ENCODE measurements at places on chromosomes 5 and 9.

GRCh38 chr5:113266227-113266912, 168.4 kb downstream of the TSSK1B start:
- DNase-seq: no peak

DNA sequence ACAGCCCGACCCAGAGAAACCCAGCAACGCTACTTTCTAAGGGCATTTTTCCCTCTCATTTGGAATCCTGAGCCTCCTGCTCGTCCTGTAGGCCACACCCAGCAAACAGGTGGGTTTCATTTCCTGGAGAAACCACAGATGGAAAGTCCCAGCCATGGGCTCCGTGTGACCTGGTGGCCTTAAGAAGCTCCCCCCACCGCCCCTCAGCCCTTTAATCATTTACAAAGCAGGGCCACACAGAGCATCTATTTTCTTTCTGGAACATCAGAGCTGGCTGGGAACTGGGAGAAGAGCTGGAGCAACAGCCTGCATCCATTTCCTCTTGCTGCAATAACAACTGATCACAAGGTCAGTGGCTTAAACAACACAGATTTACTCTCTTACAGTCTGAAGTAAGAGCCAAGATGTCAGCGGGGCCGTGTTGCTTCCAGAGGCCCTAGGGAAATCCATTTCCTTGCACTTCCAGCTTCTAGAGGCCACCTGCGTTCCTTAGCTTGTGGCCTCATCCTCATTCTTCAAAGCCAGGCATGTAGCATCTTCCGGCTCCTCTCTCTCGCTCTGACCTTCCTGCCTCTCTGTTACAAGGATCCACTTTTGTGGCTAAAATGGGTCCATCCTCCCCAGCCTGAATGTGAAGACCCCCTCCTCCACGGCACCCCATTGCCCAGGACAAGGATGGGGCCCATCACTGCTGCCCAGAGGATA, 40.5 kb downstream of the C9orf50 start:
- DNase-seq: no peak

DNA sequence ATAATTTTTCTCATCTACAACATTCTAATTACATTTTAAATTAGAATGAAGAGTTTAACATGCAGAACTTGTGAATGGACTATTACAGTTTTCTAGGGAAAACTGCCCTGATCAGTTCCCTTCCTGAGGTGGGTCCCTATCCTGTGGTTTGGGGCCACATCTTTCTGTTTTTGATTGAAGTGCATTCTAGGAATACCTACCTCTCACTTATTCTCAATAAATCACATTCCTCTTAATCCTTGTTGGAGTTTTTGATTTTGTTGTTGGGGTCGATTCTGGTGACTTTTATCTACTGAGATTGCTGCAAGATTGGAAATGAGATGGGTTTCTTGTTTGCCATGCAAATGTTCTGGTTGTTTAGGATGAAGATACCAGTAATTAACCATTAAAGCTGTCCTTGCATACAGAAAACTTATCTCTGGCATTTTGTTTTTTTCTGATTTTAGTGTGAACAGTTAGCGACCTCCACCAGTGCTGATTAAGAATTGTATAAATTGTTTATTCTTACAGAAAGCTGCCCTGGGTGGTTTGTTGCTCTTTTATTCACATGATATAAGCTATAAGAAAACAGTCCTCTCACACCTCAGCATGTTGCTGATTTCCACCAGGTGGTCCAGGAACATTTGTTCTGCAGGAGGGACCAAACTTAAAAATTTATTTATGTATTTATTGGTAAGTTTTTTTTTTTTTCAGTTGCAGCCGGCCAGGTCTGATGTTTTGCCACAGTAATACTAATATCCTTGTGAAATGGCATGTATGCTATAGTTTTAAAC, 269.9 kb downstream of the FANCC start:
- DNase-seq: no peak

DNA sequence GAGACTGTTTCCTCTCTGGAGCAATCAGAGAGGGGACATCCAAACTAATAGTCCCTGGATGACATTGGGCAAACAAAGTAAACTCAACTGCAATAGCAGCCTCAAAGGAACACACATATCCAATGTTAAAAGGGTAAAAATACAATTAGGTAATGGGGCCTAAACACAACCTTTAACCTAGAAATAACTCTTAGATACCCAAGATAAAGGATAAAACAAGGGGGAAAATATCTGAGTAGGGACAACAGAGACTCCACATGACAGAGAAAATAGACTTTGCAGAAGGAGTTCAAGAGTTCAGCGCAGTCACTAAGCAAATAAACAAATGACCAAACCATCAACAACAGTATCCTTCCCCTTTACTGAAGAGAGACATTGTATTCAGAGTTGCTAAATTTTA, 149.3 kb downstream of the FBXO4 start:
- DNase-seq: no peak

DNA sequence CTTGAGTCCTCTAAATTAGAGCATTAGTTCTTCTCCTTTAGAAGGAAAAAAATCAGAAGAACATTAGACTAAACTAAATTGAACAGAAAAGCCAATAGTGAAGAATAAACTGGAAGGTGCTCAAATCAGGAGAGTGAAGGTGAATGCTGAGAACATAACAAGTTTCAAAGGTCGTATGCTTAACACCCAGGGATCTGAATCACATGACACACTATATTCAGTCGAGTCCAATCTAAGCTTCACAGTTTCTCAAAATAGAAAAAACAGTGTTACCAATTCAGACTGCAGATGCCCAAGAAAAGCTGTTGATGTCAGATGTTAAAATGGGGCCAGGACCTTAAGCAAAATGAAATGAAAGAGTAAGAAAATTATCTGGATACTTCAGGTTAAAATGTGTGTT, 614.5 kb downstream of the EFNA5 start:
- DNase-seq: no peak

- DNase-seq: no peak
Measured at GRCh38 chr5:137856916-137857862, 10.5 kb upstream of the MYOT start.

DNA sequence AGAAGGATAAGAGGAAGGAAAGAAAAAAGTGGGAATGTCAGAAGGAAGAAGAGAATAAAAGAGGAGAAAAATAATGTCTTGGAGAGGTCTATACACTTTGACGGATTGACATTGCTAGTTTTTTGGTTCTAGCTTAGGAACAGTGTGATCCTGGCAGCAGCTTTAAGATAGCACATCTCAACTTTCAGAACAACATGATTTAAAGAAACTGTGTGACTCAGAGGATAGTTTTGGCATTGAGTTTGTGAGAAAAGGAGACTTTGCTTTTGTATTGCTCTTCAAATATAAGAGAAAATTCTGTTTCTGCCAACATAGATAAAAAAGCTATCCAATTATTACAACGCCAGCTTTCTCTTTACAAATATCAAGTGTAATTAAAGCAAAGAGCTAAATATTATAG, 260.7 kb upstream of the ARRDC3 start:
- DNase-seq: no peak

GRCh38 chr5:180287404-180287803, 4.5 kb downstream of the MAPK9 start:
- DNase-seq: no peak

- no peak for DNase-seq
Measured at GRCh38 chr5:127026166-127026565, 4.2 kb downstream of the MARCHF3 start.

- DNase-seq: no peak
Measured at GRCh38 chr5:74927336-74927735, 61.1 kb upstream of the FAM169A start.

- no peak for DNase-seq
Measured at GRCh38 chr5:80676706-80677105, 21.9 kb upstream of the DHFR start.

GRCh38 chr5:137356127-137356526, 143.0 kb downstream of the SPOCK1 start:
- no peak for DNase-seq

DNA sequence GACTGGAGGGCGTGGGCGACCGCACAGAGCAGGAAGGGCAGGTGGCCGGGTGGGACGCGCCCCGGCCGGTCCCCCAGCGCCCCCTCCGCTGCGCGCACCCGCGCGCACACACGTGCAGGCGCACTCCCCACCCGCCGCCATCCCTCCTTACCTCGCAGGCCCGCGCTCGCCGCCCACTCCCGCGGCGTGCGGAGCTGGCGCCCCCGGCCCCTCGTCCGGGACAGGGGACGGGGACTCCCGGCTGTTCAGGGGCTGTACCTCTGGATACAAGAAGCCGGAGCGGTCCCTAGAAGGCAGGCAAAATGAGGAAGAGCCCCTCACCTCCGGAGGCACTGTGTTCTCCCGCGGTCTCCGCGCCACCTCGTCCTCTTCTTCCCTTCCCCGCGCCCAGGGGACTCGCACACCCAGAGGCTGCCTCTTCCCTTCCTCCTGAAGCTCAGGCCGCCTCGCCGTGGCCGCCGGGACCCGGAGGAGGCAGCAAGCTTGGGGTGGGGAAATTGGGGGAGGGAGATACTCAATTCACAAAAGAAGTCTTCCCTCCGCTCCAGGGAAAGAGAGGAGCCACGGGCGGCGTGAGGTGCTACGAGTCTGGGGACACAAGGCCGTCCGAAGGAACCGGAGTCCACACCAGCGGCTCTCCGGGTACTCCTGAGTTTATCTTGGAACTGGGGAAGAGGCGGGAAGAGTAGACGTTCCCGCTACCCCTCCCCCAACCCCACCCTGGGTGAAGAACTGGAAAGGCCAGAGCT, 1.4 kb upstream of the GABRB2 start:
- no peak for DNase-seq

DNA sequence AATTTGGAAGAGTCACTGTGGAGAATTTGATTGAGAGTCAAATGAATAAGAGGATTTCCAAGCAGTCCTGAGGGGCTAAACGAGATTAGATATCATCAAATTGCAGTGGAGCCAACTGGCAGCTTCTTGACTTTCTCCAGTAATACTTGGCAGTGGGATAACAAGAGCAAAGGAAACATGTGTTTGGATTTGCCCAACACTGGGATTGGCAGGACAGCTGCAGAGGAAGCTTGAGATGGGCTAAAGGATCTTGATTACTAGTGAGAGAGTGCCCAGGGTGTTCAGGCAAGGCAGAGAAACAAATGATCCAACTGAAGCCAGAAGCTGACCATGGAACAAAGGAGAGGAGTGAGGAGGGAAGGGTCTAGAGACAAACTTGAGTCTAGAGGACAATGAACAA, 356.0 kb upstream of the ISL1 start:
- DNase-seq: no peak

DNA sequence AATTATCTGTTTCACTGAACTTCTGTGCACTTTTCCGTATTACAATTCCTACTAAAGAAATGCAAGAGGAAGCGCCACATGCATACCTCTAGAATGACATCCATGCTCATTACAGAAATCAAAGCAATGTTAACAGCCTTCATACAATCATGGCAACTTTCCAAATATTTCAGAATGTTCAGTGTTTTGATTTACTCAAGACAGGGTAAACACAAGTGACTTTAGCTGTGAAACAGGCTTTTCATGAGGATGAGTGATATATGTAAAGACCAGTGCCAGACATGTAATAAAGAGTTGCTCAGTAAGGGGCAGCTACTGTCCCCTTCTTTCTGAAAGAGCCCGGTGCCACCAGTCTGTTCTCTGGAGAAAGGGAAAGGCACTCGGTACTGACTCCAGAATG, 4.7 kb downstream of the BOD1 start:
- DNase-seq: no peak

DNA sequence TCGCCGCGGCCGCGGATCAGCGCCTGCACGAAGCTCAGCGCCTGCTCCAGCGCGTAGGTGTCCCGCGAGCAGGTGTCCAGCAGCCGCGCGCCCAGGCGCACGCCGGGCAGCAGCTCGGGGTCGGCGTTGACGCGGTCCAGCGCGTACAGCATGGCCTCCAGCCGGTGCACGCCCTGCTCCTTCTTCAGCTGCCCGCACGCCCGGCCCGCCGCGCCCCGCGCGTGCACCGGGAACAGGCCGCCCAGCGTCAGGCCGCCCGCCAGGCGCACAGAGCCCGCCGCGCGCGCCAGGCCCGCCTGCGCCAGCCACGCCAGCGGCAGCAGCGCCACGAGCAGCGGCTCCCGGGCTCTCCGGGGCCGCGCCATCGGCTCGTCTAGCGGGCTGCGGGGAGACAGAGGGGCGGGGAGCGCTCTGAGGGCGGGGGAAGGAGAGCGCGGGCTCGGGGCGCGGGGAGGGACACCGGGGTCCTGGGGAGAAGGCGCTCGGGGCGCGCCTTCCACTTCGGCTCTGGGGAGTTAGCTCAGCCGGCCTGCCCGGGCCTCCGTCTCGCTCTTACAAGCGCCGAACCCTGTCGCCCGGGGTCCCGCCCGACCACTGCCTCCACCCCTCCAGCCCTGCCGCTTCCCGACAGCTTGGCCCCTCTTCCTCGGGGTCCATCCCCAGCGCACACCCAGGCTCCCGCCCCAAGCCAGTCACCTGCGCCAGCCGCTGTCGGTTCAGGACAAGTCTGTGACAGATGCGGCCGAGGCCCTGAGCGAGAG, at the start of gene GRM6:
Gene GRM6 (minus strand): TSS at position 741 of the 761 bp plus-strand sequence. CDS start 376 bp downstream, at position 365.
- no peak for DNase-seq

DNA sequence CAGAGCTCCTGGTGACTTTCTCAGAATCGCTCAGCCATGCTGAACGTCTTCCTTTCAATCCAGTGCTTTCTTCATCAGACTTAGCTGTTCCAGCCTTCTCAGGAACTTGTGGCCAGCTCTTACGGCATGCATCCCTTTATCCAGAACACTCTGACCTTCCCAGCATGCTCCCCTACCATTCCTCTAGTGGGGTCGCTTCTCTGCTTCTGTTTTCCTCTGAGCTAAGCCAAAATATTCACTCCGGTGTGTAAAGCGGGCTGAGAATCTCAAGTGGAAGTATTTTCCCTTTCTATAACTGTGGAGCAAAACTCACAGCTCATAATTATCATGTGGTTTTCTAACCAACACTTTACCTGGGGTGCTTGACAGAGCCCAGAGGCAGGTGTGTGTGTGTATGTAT, 6.2 kb downstream of the DCANP1 start:
- no peak for DNase-seq

DNA sequence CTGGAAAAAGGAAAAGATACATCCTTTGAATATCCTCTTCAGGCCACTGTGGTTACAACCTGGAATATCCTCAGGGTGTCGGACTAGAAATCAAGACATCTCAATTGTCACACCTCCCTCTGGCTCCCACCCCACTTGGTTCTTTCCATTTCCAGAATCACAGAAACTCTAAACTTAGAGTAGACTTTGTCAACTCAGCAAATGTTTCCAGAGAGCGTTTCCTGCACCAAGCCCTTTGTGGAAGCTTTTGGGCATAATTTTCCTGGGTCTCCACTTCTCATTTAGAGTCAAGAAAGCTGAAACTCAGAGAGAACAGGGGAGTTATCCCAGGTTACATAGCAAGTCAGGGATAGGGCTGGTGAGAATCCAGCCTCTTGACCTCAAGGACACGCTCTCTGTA, 108.8 kb downstream of the ASTN2 start:
- no peak for DNase-seq

- DNase-seq: no peak
Measured at GRCh38 chr9:91354881-91355280, 6.8 kb downstream of the AUH start.

Measured in NCI-H1048 (cell line).